ENCODE measurements at places on chromosomes 12 and 14.

- no peak for DNase-seq
Measured at GRCh38 chr12:80860206-80860605, 77.5 kb downstream of the LIN7A start.

DNA sequence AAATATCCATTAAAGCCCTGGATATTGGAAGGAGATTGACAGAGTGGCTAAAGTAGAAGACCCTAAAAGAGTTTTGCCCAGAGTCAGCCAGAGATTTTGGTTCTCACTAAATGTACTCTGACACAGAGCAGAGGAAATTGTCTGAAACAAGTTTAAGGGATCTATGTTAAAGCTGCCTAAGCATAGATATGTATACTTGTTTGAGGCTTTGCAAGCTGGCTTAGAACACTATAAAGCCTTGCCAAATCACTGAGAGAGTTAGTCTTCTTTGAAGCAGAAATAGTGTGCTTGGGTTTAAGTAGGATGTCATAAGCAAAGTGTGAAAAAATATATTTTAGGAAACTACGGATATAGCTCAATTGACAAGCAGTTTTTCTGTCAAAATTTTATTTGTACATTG, 653.5 kb downstream of the FSCB start:
- DNase-seq: no peak

- no peak for DNase-seq
Measured at GRCh38 chr14:37972941-37973887, 234.5 kb upstream of the SSTR1 start.

GRCh38 chr12:65755596-65755978, 68.7 kb upstream of the HMGA2 start:
- no peak for DNase-seq

DNA sequence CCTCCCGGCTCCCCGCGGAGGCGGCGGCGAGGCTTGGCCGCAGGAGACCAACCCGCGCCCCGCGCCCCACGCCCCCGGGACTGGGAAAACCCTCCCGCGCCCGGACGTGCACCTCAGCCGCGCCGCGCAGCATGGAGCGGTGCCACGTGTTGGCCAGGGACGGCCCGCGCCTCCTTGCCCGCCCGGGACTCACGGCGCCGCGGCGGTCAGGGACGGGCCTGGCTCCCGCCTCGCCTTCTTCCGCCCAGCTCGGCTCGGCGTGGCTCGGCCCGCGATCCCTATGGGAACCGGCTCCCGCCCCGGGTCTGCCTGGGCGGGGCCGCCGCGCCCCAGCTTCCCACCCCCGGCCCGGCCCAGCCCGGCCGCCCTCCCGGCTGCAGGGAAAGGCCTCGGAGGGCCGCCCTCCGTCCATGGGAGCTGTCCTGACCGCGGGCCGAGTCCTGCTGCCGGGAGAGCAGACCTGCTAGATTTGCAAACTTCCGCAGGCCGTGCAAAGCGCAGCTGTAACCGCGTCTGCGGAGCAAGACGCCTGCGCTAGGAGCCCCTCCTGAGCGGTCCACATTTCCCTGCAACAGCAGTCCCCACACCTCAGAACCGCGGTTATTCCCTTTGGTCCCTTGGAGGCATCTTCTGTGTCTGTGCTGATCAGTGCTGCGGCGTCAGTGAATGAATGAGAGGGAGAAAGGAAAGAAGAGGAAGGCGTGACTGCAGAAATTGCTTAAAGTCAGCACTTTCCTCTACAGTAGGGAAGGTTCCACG, at the start of gene CDKL1:
Gene CDKL1 (minus strand): TSS at position 251 of the 759 bp plus-strand sequence. CDS start 1,013 bp downstream, outside the sequence.
- peak; percentile 15 for DNase-seq

Measured in central memory CD4-positive, alpha-beta T cell (primary cell).